ENCODE measurements at places on chromosomes 1 and 21.

- DNase-seq, result peak; percentile 85
Measured at GRCh38 chr1:154559466-154560044, 1.1 kb upstream of the UBE2Q1 start.

DNA sequence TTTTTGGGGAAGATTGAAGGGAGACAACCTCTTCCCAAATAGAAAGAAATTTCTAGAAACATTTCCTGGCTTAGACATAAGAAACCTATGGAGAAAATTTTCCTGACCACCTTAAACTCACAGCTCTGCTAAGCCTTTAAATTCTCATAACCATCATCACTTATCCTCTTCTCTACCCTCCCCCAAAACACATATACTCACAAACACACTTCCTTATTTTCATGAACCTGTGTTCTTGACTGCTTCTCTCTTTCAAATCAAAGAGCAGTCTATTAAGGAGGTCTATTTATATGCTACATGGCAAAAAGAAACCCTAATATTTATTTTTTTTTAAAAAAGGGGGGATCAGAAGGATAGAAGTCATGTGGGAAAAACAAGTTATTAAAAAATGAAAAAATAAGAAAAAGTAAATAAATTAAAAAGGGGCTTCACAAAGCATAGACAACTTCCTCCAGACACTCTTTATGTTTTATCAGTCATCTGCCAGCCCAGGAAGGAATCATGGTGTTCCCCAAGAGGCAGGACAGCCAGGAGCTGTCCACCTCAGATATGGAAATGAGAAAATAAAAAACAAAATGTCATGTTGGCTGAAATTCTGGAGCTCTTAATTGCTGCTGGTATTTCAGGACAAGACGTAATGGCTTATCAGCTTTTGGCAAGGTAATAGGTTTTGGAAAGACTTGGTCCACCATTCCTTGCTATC lies 12.8 kb upstream of the RGS2 start:
- no peak for DNase-seq

GRCh38 chr1:83593073-83593472 lies 405.9 kb downstream of the TTLL7 start:
- DNase-seq, result no peak

- DNase-seq, result peak; percentile 11
Measured at GRCh38 chr1:230824919-230825721, 43.2 kb downstream of the C1orf198 start.

DNA sequence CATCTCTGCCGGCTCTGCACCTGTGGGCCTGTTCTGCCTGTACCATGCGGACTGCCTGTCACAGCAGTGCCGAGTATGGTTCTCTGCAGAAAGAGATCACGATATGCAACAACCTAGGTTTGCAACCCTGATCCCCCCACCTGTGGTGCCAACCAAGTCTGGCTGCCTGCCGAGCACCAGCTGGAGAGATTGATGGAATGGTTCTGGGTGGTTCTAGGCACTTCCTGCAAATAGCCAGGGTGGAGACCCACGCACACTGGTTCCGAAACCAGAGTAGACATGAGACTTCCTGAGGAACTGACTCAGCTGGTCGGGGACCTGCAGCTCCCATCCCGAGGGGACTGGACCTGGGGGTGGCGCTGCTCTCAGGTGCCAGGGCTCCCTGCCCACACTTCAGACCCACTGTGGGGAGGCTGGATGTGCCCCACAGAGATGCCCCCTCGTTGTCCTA lies 5.4 kb downstream of the TPRG1L start:
- no peak for DNase-seq

DNA sequence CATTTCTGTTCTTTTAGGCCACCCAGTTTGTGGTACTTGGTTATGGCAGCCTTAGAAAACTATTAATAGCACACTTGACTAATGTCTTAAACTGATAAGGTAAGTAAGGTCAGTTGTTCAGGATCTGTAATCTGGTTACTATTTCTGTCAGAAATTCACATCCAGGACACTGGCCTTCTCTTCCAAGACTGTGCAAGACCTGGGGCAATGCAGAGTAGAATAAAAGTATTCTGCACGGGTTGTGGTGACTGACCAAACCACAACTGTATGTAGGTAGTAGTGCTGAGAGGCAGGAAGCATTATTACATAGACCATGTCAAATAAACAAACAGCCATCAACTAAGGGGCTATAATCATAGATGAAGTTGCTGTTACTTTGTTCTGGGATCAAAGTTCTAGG lies 46.7 kb downstream of the WARS2 start:
- no peak for DNase-seq
